ENCODE measurements at places on chromosomes 13 and 19.

- no peak for DNase-seq
These were observed 330.8 kb downstream of the DACH1 start for GRCh38 chr13:71536201-71536600.

DNA sequence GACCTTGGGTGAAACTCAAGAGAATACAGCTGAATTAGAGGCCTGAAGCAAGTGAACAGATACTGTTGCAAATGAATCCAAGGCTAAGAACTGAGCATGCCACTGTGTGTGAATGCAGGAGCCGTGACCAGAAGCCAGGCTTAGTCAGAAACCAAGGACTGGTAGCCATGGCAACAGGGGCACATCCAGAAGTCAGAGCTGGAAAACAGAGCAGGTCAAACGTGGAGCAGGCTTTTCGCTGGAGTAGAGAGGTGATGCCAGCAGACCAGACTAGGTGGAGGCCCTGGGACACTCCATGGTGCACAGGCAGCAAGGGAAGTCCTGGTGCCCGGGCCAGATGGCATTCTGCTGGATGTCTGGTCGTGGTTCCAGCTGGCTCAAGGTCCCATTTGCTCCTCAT lies 564.1 kb downstream of the PCDH9 start:
- DNase-seq, result peak; percentile 90

DNA sequence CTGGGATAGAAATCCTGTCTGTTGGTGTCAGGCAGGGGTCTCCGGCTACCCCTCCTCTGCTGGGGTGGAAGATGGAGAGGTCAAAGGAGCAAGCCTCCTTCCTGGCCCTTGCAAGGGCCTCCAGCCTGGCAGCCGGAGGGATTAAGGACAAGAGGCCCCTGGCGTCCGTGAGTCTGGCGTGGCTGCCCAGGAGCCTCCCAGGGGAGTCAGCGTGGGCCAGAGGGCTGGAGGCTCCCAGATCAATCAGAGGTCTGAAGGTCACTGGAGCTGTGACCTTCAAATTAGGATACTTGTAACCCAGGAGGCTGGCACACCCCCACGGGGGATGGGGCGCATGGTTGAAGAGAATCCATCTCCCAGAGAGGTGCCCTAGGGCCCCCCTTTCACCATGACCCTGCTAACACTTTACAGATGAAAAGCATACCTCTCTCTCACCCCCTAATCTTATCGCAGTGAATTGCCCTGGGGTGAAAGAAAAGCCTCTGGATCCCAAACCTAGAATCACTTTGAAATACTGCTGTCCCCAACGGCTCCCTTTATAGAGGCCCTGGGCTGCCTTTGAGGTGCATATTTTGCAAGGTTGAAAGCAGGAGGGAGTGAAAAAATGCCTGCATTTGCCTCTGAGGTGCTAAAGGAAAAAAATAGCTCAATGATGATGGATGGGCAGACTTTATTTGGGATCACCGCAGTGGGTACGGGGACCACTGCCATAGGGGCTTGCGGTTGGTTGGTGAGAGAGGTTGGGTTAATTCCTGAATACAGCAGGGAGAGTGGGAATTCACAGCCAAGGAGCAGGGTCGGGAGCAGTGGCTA lies 44.9 kb upstream of the PEG3 start:
- DNase-seq, result no peak

DNA sequence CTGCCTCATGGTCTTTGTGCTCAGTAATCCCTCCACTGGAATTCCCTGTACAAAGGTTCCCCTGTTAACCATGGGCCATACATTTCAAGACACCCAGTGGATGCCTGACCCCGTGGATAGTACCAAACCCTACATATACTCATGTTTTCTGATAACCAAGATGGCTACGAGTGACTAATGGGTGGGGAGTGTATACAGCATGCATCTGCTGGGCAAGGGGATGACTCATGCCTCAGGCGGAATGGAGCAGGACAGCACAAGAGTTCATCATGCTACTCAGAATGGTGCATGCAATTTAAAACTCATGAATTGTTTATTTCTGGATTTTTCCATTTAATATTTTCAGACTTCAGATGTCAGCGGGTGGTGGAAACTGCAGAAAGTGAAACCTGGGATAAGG lies 13.3 kb upstream of the FGF9 start:
- peak; percentile 85 for DNase-seq

DNA sequence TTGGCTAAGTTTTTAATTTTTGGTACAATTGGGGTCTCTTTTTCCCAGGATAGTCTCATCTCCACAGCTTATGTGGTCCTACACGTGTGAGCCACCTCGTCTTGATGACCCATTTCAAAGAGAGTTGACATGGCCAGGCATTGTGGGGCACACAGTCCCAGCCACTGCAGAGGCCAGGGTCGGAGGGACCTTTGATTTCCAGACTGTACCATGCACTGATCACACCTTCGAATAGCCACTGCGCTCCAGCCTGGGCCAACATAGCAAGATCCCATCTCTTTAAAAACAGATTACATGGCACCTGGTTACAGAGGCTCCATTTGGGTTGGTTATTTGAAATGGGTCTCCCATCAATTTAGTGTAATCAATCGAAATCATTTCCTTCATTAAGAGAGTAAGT lies 71.6 kb downstream of the DPRX start:
- DNase-seq, result no peak

Measured in ELR (cell line).